ENCODE measurements at places on chromosomes 7 and 10.
A peak's percentile ranks its signal among the peaks of the same experiment; 100 is the strongest.

- DNase-seq, result no peak
Observed at GRCh38 chr10:33201056-33201780, 133.2 kb downstream of the NRP1 start.

- DNase-seq, result no peak
Observed at GRCh38 chr7:125427676-125428075, 498.1 kb upstream of the POT1 start.

GRCh38 chr7:80563561-80564327 is 51.9 kb upstream of the GNAT3 start:
- no peak for DNase-seq

- DNase-seq, result no peak
Observed at GRCh38 chr10:94107191-94107590, 113.5 kb downstream of the PLCE1 start.

GRCh38 chr10:102055647-102056419 is at the start of gene ARMH3:
Gene ARMH3, minus strand, starts transcription at chr10:102056173. Its CDS starts 16,059 bp downstream, at chr10:102040114.
- peak; percentile 97 for DNase-seq

- DNase-seq, result no peak
Observed at GRCh38 chr7:52857367-52857766, 178.1 kb upstream of the POM121L12 start.

- no peak for DNase-seq
Observed at GRCh38 chr10:28777911-28778310, 100.6 kb downstream of the BAMBI start.

GRCh38 chr7:40371806-40372440 is 237.1 kb downstream of the SUGCT start:
- DNase-seq, result no peak

DNA sequence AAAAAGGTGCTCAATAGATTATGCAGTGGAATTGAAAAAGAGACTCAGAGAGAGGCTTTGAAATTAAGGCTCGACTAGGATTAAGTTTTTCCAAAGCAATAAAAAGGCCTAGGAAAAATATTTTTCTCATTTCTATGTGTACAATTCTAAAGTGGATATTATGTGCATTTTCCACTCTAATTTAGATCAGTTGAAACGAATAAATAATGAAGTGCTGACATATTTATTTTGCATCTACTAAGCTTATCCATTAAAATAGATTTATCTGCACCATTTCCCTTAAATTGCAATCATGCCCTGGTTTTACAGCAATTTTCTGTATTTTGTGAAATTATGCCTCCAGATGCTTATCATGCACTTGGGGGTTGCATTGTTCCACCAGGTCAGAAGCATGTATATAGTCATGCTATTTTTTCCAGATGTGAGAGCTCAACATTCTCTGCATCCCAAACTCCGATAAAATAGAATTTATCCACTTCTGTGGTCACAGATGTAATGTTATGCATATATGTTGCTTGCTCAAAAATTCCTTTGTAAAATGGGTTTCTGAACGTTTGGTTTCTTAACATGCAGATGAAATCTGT is 18.3 kb downstream of the FIGNL1 start:
- DNase-seq, result no peak

GRCh38 chr10:104065748-104066147 is 19.9 kb downstream of the COL17A1 start:
- DNase-seq, result no peak

DNA sequence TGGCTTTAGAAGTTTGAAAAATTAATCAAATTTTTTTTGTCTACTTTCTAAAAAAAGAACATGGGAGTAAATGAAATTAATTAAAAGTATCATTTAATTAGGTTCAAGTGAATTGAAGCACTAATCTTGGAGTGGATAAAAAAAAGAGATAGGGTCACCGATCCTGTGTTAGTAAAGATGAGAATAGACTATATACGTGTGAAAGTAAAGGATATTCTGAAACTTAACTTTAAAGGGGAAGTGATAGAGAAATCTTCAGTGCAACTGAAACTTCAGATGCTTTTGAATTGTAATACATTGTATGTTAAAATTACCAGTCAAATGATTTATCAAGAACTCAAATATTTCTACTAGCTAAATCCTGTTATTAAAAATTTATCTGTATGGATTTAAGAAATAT is 4.8 kb downstream of the NHLRC2 start:
- no peak for DNase-seq

DNA sequence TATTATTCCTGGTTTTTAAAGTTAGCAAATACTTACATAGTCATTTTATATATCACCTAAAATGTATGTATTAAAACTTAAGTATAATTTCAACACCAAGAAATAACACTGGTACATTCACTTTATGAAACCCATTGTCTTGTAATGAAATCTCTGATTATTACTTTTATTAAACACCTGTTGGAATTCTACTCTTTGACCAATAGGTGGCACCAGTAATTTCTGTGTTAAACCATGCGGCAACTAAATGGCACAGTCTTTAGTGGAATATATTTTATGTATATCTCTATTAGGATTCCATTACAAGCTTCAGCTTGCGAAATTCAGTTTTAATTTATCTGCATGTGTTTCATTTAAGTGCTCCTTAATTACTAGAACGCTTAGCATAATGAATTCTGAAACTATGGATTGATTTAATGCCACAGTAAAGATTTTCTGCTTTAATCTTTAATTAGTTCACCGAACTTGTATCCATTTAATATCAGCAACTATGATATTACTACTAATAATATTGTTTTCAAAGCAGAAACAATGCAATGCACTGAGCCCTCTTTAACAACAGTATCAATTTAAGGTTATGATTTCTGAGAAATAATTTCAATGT is 181.3 kb downstream of the MAGI2 start:
- no peak for DNase-seq

GRCh38 chr7:75573477-75574019 is 81.4 kb downstream of the SPDYE5 start:
- no peak for DNase-seq

DNA sequence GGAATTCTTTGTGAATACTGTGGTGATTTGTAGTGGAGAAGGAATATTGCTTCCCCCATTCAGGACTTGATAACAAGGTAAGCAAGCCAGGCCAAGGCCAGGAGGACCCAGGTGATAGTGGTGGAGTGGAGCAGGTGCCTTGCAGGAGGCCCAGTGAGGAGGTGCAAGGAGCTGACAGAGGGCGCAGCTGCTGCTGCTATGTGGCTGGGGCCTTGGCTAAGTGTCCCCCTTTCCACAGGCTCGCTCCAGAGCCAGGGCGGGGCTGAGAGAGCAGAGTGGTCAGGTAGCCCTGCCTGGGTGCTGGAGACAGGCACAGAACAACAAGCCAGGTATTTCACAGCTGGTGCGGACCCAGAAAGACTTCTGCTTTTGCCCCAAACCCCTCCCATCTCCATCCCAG is 162.9 kb downstream of the EGFR start:
- no peak for DNase-seq

- no peak for DNase-seq
Observed at GRCh38 chr10:113381416-113381815, 171.4 kb upstream of the HABP2 start.

GRCh38 chr10:89373916-89374711 is 3.7 kb upstream of the IFIT1B start:
- DNase-seq, result peak; percentile 81

- no peak for DNase-seq
Observed at GRCh38 chr7:36019980-36020379, 133.1 kb upstream of the EEPD1 start.

DNA sequence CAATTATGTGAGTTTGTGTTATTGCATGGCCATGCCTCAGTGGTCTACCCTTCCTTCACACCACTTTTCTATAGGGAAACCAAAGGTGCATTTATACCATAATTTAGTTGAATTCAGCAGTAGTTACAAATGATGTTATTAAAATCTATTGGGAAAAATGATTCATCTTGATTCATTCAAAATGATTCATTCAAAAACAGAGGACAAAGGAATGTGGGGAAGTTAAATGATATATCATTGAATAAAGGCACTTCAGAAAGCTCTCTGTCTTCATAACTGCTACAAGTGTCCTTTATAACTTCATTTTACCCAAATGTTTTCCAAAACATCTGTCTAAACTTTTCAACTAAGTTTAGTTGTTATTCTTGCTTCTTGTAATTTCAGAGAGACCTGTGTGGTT is 722.9 kb downstream of the GRM8 start:
- no peak for DNase-seq

GRCh38 chr7:29202651-29203069 is 8.1 kb downstream of the CHN2 start:
- DNase-seq, result no peak

GRCh38 chr10:69428165-69428564 is 11.4 kb upstream of the TACR2 start:
- no peak for DNase-seq

- DNase-seq, result no peak
Observed at GRCh38 chr10:79107736-79108264, 39.0 kb downstream of the ZMIZ1 start.

GRCh38 chr7:1738511-1738910 is 68.4 kb downstream of the ELFN1 start:
- DNase-seq, result no peak

GRCh38 chr10:132636358-132636757 is 98.8 kb downstream of the INPP5A start:
- no peak for DNase-seq

- no peak for DNase-seq
Observed at GRCh38 chr10:77283326-77283725, 354.3 kb downstream of the KCNMA1 start.

GRCh38 chr10:3668276-3668965 is 116.6 kb downstream of the KLF6 start:
- DNase-seq, result no peak

GRCh38 chr10:75402486-75403143 is 1.1 kb upstream of the ZNF503 start:
- no peak for DNase-seq

DNA sequence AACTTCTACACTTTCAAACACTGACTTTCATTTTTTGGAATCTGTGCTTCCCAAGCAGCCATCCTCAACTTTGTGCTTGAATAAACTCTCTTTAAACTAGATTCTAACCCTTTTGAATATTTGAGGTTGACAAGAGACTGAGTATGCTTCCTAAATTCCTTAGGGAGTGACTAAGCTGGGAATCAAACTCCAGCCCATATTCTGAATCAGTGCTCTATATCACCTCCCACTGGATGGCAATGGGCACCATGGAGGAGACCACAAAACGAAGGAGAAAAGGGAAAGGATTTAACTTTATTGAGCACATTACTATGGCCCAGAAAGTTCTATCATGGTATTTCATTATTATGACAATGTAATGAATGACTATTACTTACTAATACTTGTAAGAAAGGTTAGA is 17.2 kb upstream of the SLC26A4 start:
- DNase-seq, result no peak

GRCh38 chr10:89521368-89521767 is 14.0 kb downstream of the SLC16A12 start:
- DNase-seq, result no peak

- DNase-seq, result peak; percentile 35
Observed at GRCh38 chr7:158015403-158016179, 572.0 kb downstream of the PTPRN2 start.

DNA sequence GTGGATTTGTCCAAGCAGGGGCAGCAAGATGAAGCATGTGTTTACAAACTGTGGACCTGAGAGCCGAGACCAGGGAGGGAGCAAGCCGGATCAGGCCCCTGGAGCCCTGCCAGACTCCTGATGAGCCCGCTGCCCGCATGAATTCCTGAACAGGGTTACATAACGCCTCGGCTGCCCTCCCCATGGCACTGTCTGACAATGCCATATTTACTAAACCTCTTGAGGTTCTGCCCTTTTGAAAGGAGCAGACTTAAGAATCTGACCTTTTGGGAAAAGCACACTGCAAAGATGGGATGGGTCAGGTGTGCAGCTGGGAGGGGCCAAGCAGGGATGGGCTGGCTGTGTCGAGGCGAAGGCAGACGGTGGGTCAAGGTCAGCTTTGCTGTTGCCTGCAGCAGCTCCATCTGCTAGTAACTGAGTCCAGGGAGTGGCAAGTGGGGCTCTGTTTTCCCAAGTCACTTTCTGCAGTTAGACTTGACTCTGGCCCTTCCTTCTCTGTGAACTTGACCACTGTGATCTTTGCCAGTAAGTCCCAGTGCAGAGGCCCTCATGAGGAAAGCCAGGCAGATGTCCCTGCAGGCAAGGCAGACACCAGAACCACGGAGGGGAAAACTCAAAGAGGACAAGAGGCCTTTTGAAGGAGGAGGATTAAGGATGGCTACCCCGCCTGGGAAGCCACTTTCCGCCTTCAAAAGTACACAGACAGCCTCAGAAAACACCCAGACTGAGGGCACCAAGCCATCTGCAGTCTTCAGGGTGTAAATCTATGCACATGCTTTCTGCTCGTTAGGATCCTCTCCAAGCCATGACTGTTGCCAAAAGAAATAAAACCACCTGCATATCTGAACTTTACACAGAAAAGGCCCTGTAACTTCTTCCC is 175.8 kb downstream of the TNS3 start:
- DNase-seq, result peak; percentile 77

GRCh38 chr10:36556468-36556867 is 568.9 kb upstream of the ANKRD30A start:
- DNase-seq, result no peak

GRCh38 chr7:17598846-17599245 is 300.4 kb downstream of the AHR start:
- DNase-seq, result no peak

All from right hindlimb (tissue), 1 donor.